CD14-positive monocyte (primary cell): ENCODE measurements at places on chromosomes 12 and 14. TPM values are rescaled to one million over a fixed set of nuclear protein-coding genes. Genes with fewer than 3 reads are reported as not detected.

DNA sequence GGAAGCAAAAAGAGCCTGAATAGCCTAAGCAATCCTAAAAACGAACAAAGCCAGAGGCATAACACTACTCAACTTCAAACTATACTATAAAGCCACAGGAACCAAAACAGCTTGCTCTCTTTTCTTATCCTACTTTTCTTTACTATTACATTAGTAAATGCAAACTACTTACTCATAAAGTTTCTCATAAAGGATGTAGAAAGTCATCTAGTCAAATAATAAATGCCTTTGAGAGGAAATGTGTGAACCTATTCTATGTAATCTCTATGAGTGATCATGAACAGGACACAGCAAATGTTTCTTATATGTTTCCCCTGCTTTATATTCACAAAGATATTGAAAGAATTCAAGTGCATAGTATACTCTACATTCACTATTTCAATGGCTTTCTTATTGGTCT lies 176.9 kb upstream of the MDGA2 start:
- DNase-seq: no peak
- no peaks in the 10 kb centered on the region for H3K36me3 ChIP-seq
- H3K4me1 ChIP-seq: no peaks in the 10 kb centered on the region

DNA sequence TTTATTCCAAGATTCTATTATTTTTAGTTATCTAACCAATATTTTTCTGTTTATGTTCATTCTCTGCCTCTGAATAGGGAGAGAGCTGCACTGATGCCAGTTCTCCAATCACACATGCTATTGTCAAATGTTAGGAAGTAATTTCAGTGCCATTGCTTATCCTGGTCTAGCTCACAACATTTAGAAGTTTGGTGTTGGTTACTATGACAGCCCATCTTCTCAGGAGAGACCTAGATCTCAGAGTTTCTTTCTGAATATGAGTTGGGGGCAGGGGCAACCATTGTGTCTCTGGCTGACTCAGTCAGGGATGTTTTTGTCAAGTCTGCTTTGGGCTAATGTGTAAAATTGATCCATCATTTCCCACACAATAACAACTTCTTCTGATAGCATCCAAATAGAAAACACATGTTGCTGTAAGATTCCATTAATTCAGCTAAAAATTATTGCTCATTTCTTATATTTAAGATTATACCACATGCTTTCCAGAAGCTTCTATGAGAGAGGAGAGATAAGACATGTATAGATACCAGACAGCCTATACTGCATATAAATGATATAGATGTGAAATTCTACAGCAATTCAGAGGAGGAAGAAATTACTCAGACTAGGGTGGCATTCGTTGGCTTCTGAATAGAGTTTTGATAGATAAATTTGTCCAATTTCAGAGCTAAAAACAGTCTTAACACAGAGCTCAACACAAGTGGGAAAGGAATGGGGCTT lies 64.8 kb downstream of the DACT1 start:
- DNase-seq: no peak
- no peaks in the 10 kb centered on the region for H3K27me3 ChIP-seq
- no peak overlapping the region for H3K4me3 ChIP-seq
- no peaks in the 10 kb centered on the region for H3K4me1 ChIP-seq

GRCh38 chr12:57461276-57461916 lies 1.8 kb downstream of the GLI1 start:
- H3K4me1 ChIP-seq: peaks cover 59% of the 10 kb centered on the region
- H3K27ac ChIP-seq: no peak overlapping the region
- no peak for DNase-seq
- H3K36me3 ChIP-seq: no peaks in the 10 kb centered on the region
- peaks cover 26% of the 10 kb centered on the region for H3K27me3 ChIP-seq

- no peaks in the 10 kb centered on the region for H3K27me3 ChIP-seq
- no peak for DNase-seq
- H3K27ac ChIP-seq: no peak overlapping the region
- no peaks in the 10 kb centered on the region for H3K36me3 ChIP-seq
- no peaks in the 10 kb centered on the region for H3K4me1 ChIP-seq
Measured at GRCh38 chr14:91685600-91685999, 46.3 kb downstream of the CATSPERB start.

Gene PLD4
- 15.5 TPM for polyA plus RNA-seq
